Memory B cell (primary cell): ENCODE measurements at places on chromosomes 16 and 17.

DNA sequence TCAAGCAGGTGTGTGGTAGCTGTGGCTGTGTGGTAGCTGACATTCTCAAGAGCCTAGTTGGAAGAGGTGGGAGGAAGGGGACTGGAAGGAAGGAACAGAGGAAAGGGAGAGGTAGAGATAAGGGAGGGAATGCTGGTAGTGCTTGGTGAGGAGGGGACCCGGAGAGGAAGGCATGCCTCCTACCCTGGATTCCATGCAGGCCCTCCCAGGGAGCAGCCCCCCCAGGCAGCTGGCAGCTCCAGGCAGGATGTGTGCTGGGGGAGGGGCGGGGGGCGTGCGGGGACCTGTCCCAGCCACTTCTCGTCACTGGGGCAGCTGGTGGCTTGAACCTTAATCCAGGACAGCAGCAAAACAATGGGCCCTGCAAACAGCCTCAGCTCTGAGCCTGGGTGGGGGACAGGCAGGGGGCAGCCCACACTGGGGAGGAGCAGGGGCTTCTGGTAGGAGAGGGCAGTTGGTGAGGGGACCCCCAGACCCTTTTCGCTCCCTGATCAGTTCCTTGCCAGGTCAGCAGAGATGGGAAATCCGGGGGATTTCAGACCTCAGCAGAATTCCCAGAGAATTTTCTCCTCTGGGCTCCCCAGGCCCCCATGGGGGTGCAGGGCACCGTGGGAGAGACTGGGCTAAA, 27.1 kb downstream of the ARHGAP23 start:
- H3K36me3 ChIP-seq = no peaks in the 10 kb centered on the region
- peaks cover 30% of the 10 kb centered on the region for H3K27me3 ChIP-seq
- no peak for DNase-seq
- peaks cover 8% of the 10 kb centered on the region for H3K4me1 ChIP-seq

DNA sequence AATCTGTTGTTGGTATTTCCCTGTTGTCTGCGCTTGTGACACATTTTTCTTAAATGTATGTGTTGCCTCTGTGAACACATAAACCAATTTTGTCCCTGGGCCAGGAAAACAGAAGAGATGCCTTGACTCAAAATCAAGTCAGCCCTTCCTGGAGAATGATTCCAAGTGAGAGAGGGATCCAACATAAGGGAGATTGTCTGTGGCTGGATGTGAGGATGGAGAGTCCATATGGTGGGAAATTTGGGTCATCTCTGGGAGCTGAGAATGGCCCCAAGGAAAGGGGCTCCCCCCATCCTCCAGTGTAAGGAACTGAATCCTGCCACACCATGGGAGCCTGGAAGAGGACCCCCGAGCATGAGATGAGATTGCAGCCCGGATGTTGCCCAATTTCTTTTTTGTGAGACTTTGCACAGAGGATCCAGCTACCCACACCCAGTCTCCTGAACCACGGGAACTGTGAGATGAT, 13.5 kb downstream of the CRYM start:
- H3K27me3 ChIP-seq = peaks cover 1% of the 10 kb centered on the region
- no peak for DNase-seq
- H3K4me1 ChIP-seq = peaks cover 32% of the 10 kb centered on the region
- H3K36me3 ChIP-seq = peaks cover 4% of the 10 kb centered on the region

DNA sequence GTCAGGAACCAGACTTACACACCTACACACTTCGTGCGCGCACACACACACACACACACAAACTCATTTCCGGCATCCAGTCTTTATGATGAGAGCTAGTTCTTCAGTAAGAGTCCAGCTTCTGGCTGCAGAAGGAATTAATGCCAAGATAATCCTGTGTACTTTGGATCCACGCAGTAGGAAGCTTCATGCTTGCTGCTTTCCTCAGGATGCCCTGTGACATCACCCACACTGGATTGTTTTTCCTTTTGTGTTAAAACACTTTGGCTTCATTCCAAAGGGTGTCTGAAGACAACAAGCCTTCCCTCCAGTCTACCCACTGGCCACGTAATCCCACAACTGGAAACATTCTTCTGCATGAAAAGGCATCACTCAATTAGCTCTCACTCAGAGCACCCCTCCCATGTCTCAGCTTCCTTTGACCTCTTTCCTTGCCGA, 35.4 kb downstream of the KCNJ16 start:
- no peak overlapping the region for H3K4me3 ChIP-seq
- no peaks in the 10 kb centered on the region for H3K4me1 ChIP-seq
- DNase-seq = no peak
- no peaks in the 10 kb centered on the region for H3K36me3 ChIP-seq
- H3K27me3 ChIP-seq = peaks cover 2% of the 10 kb centered on the region

GRCh38 chr16:49350265-49351095, 23.1 kb upstream of the C16orf78 start:
- no peak overlapping the region for H3K27ac ChIP-seq
- H3K4me1 ChIP-seq = peaks cover 5% of the 10 kb centered on the region
- H3K27me3 ChIP-seq = peaks cover 10% of the 10 kb centered on the region
- H3K36me3 ChIP-seq = no peaks in the 10 kb centered on the region

GRCh38 chr17:69874175-69874670, 200.8 kb upstream of the KCNJ16 start:
- H3K36me3 ChIP-seq = no peaks in the 10 kb centered on the region
- no peak for DNase-seq
- H3K4me1 ChIP-seq = no peaks in the 10 kb centered on the region
- no peaks in the 10 kb centered on the region for H3K27me3 ChIP-seq
- no peak overlapping the region for H3K4me3 ChIP-seq

GRCh38 chr16:57949595-57950238, 21.2 kb downstream of the CNGB1 start:
- H3K4me1 ChIP-seq = no peaks in the 10 kb centered on the region
- H3K36me3 ChIP-seq = no peaks in the 10 kb centered on the region
- peaks cover 3% of the 10 kb centered on the region for H3K27me3 ChIP-seq
- no peak overlapping the region for H3K27ac ChIP-seq

GRCh38 chr16:10611825-10612342, 31.5 kb upstream of the EMP2 start:
- H3K27ac ChIP-seq = no peak overlapping the region
- no peak for DNase-seq
- no peaks in the 10 kb centered on the region for H3K36me3 ChIP-seq
- H3K4me3 ChIP-seq = no peak overlapping the region
- peaks cover 11% of the 10 kb centered on the region for H3K27me3 ChIP-seq

DNA sequence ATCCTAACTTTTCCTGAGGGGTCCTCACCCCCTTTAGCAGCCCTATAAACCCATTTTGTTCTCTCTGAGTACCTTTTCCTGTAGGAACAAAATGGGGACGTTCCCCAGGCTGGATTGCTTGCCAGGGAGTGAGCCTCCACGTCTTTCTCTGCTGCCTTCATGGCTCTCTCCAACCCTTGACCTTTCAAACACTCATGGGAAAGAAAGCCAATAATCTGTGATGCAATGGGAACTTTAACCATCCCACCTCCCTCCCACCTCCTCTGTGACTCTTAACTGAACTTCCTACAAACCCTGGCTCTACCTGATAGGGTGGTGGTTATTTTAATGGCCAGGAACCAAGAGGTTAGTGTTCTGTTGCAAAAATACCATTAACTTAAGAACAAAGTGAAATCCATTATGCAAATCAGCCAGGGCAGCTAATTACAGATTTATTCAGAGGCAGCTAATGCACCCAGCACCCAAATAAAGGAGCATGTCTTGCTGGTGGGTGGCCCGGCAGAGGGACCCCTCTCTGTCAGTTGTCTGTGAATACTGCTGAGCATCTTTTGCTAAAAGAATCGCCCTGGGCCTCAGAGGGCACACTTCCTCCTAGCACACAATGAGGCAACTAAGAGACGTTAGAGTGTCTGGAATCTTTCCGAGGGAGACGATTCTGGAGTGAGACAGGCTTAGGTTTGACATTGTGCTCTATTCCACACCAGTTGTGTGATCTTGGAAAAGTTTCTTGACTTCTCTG, 3.0 kb downstream of the PIPOX start:
- H3K36me3 ChIP-seq = no peaks in the 10 kb centered on the region
- H3K27ac ChIP-seq = no peak overlapping the region
- H3K4me1 ChIP-seq = peaks cover 12% of the 10 kb centered on the region
- no peak for DNase-seq
- peaks cover 1% of the 10 kb centered on the region for H3K27me3 ChIP-seq

GRCh38 chr17:43040655-43041054, 15.6 kb downstream of the RND2 start:
- no peak overlapping the region for H3K4me3 ChIP-seq
- no peaks in the 10 kb centered on the region for H3K4me1 ChIP-seq
- no peaks in the 10 kb centered on the region for H3K27me3 ChIP-seq
- H3K36me3 ChIP-seq = no peaks in the 10 kb centered on the region

DNA sequence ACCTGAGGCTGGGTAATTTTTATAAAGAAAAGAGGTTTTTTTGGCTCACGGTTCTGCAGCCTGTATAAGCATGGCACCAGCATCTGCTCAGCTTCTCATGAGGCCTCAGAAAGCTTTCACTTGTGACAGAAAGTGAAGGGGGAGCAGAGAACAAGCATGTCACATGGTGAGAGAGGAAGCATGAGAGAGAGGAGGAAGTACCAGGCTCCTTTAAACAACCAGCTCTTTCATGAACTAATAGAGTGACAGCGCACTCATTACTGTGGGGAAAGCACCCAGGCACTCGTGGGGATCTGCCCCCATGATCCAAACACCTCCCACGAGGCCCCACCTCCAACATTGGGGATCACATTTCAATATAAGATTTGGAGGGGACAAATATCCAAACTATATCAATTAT, 86.8 kb downstream of the USP32 start:
- H3K27ac ChIP-seq = peak overlapping the region; percentile 81
- DNase-seq = peak; percentile 42
- peaks cover 14% of the 10 kb centered on the region for H3K4me1 ChIP-seq
- H3K4me3 ChIP-seq = peak overlapping the region; percentile 55
- H3K36me3 ChIP-seq = peaks cover 17% of the 10 kb centered on the region
- no peaks in the 10 kb centered on the region for H3K27me3 ChIP-seq

GRCh38 chr16:70765491-70765890, 35.5 kb downstream of the VAC14 start:
- no peaks in the 10 kb centered on the region for H3K27me3 ChIP-seq
- H3K4me3 ChIP-seq = no peak overlapping the region
- H3K4me1 ChIP-seq = no peaks in the 10 kb centered on the region
